HL-60 (cell line): ENCODE measurements at places on chromosomes 2 and 18.
A peak's percentile ranks its signal among the peaks of the same experiment; 100 is the strongest.

DNA sequence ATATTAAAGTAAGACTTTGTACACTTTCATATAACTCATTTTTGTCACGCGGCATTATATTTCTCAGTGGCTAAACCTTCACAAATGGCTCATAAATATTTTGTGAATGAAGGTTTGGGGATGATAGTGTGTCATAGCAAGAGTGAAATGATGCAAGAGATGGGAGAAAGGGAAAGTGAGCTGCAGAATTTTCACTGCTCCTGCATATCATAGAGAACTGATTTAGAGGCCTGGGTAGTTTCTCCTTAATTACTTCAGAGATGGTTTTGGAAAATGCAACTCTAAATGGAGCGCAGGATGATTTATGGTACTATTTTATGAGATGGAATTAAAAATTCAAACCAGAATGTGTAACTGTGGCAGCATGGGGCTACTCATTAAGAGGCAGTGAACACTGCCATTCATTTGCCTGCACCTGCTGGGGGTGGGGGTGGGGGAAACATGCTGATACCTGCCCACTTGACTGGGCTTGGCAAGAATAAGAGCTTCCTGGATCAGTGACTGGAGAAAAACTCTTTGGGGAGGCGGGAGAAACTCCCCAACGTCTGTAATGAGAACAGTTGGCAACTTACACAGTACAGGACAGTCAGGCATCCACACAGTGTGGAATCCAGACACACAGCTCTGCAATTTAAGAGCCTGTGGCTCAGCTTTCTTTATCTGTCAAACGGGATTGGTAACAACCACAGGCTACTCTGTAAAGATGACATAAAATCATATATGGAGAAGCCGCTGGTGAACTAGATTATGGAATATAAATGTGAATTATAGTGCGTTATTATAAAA lies 941.9 kb downstream of the SLC4A3 start:
- DNase-seq, result no peak

GRCh38 chr2:184125867-184126266 lies 472.5 kb upstream of the ZNF804A start:
- DNase-seq, result no peak

- DNase-seq, result no peak
Measured at GRCh38 chr2:8043295-8043694, 638.6 kb upstream of the ID2 start.

GRCh38 chr2:66021296-66021695 lies 413.6 kb upstream of the MEIS1 start:
- no peak for DNase-seq

- DNase-seq, result peak; percentile 20
Measured at GRCh38 chr18:10851824-10852319, 297.5 kb downstream of the PIEZO2 start.

DNA sequence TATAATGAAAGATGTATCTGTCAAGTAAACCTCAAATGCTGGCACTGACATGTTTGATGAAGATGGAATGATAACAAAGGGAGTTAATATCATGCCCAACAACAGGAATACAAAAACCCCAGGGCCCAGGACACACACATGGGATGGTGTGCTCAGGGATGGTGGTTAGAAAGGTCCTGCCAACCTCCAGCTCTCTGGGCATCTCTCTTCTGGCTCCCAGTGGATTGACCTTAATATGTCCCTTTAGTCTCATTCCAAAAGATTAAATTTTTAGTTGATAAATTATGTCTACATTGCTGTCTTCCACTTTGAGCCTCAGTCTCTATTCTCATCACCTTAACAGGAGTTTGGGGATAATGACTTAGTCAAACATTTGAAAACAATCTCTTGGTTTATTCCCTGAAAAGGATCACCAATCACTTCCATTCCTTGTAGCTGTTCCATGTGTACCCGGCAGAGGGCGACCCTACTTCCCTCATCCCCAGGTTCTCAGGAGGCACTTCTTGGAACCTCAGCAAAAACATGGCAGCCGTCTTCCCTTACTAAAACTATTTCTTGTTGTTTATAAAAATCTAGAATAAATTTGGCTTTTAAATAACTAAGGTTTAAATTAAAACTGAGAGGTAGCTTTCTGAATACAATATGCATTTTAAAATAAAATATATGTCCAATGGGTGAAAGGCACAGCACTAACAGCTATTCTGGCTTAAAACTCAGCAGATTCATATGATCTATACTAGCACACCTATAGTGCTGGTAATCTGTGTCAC lies 29.6 kb downstream of the MCEE start:
- peak; percentile 63 for DNase-seq

GRCh38 chr2:170895023-170895757 lies 33.9 kb upstream of the GORASP2 start:
- no peak for DNase-seq

DNA sequence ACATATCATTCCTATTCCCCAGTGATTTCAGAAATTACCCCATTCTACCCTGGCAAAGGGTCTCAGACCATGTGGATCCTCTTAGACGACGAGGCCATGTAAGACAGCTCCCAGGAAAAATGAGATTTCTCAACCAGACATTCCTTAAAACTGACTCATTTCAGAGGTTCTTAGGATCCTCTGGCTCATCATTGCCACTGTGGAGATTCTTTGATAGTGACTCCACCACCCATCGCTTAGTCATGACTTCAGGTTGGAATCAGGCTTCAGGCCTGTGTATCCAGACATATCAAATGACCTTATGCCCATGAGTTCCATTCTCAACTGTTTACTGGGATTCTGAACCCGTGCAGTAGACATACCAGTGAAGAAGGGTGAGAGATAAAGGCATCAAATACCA lies 245.6 kb upstream of the TCF4 start:
- DNase-seq, result no peak

- peak; percentile 88 for DNase-seq
Measured at GRCh38 chr2:28395334-28396061, 2.8 kb downstream of the FOSL2 start.

- no peak for DNase-seq
Measured at GRCh38 chr2:156704617-156705016, 268.4 kb downstream of the GPD2 start.

- DNase-seq, result no peak
Measured at GRCh38 chr2:75790814-75791467, 80.2 kb upstream of the GCFC2 start.

- DNase-seq, result no peak
Measured at GRCh38 chr18:8989855-8990254, 112.6 kb upstream of the NDUFV2 start.

- no peak for DNase-seq
Measured at GRCh38 chr18:58570360-58571064, 58.4 kb downstream of the ALPK2 start.

DNA sequence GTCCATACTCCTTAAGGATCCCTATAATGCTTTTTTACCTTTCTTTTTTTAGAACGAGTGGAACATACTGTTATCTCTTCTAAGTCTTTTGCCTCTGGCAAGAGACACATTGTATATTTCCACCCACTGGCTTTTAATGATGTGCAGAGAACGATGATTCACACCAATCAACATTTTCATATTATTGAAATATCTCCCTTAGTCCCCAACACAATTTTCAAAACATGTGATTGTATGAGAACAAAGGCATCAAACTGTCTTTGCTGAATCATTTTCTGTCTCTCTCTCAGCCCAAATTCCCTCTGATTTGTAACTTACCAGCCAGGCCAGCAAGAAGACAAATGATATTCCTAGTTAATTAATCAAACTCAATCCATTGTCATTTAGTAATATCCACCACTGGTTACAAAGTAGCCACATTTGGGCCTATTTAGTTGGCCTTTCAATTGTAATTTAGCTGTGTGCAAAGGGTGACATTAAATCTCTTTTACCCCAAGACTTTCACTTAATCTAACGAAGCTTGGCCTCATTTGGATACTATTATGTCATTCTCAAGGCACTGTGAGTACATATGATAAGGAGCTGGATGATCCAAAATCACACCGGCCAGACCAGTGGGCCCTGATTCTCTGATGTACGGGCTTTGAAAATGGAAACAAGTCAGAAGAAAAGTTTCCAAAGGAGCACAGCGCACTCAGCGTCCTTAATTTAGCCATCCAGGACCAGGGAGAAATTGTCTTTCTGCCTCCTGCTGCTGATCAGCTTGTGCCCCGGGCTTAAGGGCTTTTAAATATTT lies 185.1 kb downstream of the SCG2 start:
- no peak for DNase-seq

DNA sequence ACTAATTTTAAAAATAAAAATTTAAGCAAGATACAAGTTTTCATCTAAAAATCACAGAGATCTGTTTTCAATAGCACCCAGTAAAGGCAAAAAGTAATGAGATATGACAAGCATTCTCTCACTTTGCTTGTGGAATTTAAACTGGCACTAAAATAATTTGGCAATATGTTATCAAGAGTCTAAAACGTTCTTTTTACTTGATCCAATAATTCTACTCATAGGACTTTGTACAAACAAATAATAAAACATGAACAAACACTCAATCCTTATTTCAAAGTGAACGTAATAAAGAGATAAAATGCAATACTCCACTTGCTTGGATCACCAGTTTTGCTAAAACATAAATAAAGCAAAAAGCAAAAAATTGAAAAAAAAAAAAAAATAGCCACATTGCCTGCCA lies 30.4 kb downstream of the PIAS2 start:
- DNase-seq, result no peak

- peak; percentile 63 for DNase-seq
Measured at GRCh38 chr2:151363709-151364108, 6.3 kb downstream of the TNFAIP6 start.

- DNase-seq, result no peak
Measured at GRCh38 chr18:8610459-8610851, 1.2 kb downstream of the RAB12 start.

DNA sequence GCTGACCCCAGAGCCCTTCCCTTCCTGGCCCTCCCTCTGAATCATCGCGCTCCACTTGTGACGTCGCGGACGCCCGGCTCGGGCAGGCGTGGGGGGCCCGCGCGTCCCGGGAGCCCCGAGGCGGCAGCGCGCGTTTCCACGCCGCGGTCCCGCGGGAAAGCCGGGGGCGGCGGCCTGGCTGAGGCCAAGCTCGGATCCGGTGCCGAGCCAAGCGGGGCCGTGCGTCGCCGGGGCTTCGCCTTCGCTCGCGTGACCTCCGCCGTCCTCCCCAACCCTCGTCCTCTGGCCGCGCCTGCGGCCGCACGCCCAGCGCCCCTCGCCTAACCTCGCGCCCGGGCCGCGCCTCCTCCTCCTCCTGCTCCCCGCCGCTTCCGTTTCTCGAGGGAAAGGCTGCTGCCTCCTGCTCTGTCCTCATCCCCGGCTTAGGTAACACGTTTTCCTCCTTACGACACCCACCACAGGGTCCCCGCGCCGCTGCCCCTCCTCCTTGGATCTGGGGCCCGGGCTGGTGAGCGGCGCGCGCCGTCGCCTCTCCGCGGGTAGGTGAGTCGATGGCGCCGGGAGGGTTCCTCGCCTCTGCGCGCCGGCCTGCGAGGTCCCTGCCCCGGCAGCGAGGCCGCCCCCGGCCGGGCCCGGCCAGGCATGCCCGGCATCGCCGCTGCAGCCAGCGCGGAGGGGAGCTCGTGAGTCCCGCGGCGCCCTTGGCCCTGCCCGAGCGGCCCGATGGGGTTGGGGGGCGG lies at the start of gene INPP1:
Gene INPP1 (plus strand): TSS at position 54 of the 740 bp plus-strand sequence. CDS start 16,514 bp downstream, outside the sequence.
- DNase-seq, result peak; percentile 74

- DNase-seq, result no peak
Measured at GRCh38 chr2:200655918-200656580, 70.2 kb downstream of the AOX1 start.

GRCh38 chr18:2655178-2655953 lies at the start of gene SMCHD1:
SMCHD1 (plus strand) TSS chr18:2655726; CDS start chr18:2656076, 350 bp downstream.
- DNase-seq, result peak; percentile 86

DNA sequence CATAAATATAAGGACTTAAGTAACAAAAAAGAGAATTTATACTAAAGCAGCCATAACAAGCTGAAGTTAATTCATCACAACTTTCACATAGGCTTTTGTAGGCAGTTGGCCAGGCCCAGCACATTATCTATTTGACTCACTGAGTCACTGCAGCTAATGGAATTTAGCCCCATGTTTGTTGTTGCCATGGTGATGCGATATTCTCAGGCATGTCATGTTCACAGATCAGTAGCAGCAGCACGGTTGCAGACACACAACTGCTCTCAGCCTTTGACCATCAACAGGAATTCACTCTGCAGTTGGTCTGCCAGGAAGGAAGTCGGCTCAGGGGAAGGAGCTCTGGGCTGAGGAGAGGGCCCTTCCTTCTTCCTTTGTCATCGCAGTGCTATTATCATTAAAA lies 639.8 kb downstream of the TMEM182 start:
- DNase-seq, result no peak

- peak; percentile 87 for DNase-seq
Measured at GRCh38 chr2:229330952-229331351, 59.9 kb upstream of the PID1 start.

DNA sequence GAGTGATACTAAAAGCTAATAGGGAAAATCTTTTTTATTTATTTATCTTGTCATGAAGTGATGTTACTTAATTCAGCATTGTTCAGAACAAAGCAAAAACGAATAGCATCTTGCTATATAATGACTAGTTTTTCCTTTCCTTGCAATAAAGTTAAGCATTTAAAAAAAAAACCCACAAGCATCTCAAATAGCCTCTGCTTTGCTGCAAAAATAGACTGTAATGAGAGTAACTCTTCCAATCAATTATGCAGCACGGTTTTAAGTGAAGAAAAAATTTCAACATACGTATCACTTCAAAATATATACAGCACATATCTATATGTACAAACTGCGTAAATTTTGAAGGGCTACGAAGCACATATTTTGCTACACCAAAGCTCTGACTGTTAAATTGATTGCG lies 153.3 kb upstream of the VRK2 start:
- no peak for DNase-seq

DNA sequence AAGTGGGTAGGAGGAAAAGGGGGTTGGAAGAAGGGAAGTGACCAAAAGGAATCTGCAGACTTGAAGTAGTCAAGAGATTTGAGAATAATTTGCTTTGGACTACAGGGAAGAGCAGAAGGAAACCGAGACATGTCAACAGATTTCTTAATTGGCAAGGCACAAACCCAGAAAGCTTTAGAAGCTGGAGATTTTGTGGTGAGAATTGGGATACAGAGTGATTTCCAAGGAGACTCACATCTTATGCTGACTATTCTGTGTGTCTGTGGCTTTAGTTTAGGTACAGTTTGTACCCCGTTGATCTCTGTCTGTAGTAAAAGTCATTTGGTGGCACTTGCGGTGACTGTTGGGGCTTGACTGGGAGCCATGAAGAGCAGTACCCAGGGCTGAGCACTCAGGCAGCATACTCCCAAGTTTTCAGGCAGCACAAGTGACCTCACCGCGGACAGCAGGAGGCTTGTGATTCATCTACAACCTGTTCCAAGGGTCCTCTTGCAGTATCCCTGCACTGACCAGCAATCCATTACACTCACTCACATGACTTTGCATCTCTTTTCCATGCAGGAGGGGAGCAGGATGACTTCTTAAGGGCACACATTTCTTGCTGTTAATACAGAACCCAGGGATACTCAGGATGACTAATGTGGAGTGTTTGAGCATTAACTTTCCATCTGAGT lies 97.1 kb upstream of the TNP1 start:
- DNase-seq, result no peak
